ENCODE measurements at places on chromosomes 3 and 15. TPM values are rescaled to one million over a fixed set of nuclear protein-coding genes. Genes with fewer than 3 reads are reported as not detected.
A peak's percentile ranks its signal among the peaks of the same experiment; 100 is the strongest.

- no peak overlapping the region for H3K4me3 ChIP-seq
- no peak for DNase-seq
- no peaks in the 10 kb centered on the region for H3K27me3 ChIP-seq
- H3K27ac ChIP-seq: no peak overlapping the region
- H3K36me3 ChIP-seq: no peaks in the 10 kb centered on the region
These were observed 140.8 kb downstream of the DIPK2A start for GRCh38 chr3:144112437-144112836.

DNA sequence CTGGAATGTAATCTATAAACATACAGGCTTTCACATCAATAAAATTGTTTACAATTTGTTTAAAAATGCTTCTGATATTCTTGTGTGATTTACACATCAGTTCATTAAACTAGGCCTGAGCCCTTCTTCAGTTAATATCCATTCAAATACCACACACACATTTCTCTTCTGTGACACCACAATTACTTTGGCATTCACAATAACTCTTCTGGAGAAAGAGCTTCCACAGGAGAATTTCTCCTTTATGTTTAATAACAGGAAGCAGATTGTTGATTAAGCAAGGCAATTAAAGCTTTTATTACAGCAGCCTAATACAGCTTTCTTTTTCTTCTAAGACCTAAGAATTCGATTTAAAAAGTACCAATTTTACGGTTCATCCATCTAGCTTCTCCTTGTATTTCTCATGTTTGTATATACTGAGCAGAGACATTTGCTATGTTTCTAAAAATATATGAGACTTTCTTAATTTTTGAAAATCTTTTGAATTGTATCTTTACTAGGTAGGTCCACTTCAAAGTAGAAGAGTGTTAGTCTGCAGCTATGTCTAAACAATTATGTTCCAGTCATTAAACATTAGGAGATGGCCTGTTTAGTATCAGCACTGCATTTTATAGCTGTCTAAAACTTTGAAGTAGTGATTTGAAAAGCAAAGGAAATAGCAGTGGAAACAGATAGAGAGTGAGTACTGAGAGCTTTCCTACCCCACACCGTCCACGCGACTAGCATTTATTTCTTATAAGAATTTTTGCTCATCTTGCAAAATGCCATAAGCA is 511.1 kb upstream of the UBE2E2 start:
- H3K27me3 ChIP-seq: no peaks in the 10 kb centered on the region
- no peak for DNase-seq
- H3K4me3 ChIP-seq: no peak overlapping the region
- H3K36me3 ChIP-seq: no peaks in the 10 kb centered on the region
- no peak overlapping the region for H3K27ac ChIP-seq

DNA sequence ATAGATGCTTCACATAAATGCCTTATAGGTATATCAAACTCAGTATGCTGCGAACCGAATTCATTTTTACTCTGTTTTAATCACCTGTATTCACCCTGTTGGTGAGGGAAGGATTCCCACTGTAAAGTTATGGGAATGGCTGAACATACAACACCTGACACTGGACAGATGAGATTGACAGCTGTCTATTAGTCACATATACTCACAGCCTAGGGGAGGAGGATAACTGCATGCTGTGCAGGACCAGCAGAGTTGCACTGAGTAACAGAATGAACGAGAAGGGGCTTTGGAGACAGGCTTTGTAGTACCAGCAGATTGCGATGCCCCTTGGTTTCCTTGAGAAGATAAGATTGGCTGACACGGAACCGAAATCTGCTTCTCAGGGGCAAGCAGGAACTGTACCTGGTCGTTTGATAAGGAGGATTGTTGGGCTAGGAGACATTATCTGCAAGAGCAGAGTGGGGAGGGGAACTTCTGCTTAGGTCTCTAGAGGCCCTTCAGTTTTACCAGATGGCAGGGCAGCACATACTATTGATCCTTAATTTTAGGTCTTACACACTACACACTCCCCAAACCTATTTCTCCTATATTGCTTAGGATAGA is 43.5 kb upstream of the SLC22A13 start:
- peaks cover 66% of the 10 kb centered on the region for H3K36me3 ChIP-seq
- H3K27me3 ChIP-seq: no peaks in the 10 kb centered on the region
- no peak for DNase-seq
- no peak overlapping the region for H3K4me3 ChIP-seq

- H3K4me1 ChIP-seq: peaks cover 15% of the 10 kb centered on the region
- DNase-seq: peak; percentile 43
- H3K27ac ChIP-seq: no peak overlapping the region
- H3K4me3 ChIP-seq: no peak overlapping the region
- H3K36me3 ChIP-seq: no peaks in the 10 kb centered on the region
These were observed 9.8 kb downstream of the MSL2 start for GRCh38 chr3:136186344-136186743.

GRCh38 chr15:49370782-49371181 is 52.3 kb upstream of the FGF7 start:
- no peak overlapping the region for H3K27ac ChIP-seq
- no peaks in the 10 kb centered on the region for H3K27me3 ChIP-seq
- H3K4me3 ChIP-seq: no peak overlapping the region
- DNase-seq: peak; percentile 52
- H3K4me1 ChIP-seq: no peaks in the 10 kb centered on the region
- no peaks in the 10 kb centered on the region for H3K36me3 ChIP-seq

GRCh38 chr3:42229266-42229941 is 36.6 kb downstream of the CCK start:
- no peak overlapping the region for H3K27ac ChIP-seq
- H3K4me1 ChIP-seq: 0 out of 2 replicates have a peak, but pooled peaks cover 5% of the 10 kb centered on the region
- peak overlapping the region; percentile 55 for H3K4me3 ChIP-seq

Gene TRIM42
- total RNA-seq: not detected

Gene GTPBP8
- 63.8 TPM for total RNA-seq

DNA sequence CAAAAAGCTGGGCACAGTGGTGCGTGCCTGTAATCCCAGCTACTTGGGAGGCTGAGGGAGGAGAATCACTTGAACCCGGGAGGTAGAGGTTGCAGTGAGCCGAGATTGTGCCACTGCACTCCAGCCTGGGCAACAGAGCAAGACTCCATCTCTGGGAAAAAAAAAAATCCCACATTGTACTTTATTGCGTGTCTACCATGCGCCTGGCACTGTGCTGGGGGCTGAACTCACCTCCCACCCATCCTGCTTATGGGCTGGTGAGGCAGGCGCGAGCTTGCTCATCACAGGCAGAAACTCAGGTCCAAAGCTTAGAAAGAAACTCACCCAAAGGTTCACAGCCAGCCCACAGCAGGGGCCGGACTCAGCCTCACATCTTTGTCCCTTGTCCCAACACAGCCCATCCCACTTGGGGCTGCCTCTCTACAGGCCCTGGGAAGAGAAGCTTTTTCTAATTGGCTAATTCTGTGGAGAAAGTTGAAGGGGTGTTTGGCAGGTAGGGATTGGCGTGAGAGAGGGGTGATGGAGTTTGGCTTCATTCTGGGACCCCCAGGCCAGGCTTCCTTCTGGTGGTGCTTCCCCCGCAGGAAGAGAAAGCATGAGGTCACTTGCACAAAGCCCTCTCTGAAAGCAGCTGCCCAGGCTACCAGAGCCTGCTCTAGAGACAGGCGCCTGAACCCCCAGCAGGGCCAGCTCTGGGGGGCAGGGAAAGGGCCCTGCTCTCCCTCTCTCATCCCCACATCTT is 122.6 kb upstream of the SMAD3 start:
- no peaks in the 10 kb centered on the region for H3K36me3 ChIP-seq
- no peak overlapping the region for H3K27ac ChIP-seq
- H3K4me3 ChIP-seq: no peak overlapping the region
- DNase-seq: no peak
- peaks cover 20% of the 10 kb centered on the region for H3K4me1 ChIP-seq
- H3K27me3 ChIP-seq: no peaks in the 10 kb centered on the region
